ENCODE measurements at places on chromosomes 16 and 17.

- DNase-seq, result no peak
These were observed 842.1 kb downstream of the KCNJ2 start for GRCh38 chr17:71011391-71011790.

DNA sequence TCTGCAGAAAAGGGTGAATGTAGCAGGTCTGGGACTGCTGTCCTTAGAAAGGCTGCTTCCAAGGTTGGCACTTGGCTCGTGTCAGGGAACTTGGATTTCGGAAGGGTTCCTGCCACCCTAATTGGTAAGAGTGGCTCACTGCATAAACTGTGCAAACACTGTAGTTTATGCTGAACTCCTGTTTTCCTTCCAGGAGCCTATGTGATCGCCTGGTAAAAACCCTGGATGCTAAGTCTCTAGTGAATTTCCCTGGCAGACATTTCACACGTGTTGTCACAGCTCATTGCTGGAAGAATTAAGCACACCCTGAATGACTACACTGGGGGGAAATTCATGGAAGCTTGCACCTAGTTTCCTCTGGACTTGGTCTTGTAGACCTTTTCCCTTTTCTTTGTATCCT lies 140.1 kb downstream of the SPECC1 start:
- no peak for DNase-seq

DNA sequence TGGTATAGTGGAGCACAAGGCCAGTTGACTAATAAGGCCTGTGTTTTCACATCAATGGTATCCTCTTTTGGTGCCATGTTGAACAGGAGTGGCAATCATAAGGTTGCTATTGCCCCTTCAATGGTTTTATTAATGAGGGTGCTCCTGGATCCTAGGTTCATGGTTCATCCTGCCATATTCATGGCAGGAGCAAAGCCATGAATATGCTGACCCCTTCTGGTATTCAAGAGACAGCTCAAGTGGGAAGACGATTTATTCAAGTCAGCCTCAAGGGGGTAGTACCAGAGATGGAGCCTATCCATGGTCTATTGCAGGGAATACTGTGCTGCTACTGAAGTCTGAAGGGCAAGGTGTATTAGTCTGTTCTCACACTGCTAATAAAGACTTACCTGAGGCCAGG lies 2.6 kb downstream of the ABCA9 start:
- no peak for DNase-seq

DNA sequence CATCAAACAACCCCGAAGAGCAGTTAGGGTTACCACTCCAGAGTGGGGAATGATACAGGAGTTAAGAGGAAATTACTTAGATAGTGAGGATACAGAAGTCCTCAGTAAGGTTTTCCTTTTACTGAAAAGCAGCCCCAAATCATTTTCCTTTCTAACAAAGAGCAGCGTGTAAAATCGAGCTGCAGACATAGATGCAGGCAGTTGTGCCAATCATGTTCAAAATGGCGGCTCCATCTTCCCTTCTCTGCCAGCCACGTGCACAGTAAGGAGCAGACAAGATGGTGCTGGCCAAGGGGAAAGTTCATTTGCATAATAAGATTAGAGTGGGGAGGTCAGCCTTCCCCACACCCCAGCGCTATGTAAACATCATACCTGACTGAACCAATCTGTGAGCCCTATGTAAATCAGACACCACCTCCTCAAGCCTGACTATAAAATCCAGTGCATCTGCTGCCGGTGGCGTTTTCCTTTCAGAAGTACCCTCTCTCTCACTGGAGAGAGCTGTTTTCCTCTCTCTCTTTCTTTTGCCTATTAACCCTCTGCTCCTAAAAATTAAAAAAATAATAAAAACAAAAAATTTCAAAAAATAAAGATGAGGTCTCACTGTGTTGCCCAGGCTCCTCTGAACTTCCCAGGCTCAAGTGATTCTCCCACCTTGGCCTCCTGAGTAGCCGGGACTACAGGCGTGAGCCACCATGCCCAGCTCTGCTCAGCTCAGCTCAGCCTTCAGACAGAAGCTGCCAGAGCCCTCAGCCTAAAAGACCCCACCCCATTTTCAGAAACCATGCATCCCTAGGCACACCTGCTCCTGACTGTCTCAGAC lies 2.6 kb upstream of the SRL start:
- DNase-seq, result no peak

GRCh38 chr16:80976946-80977345 lies 29.7 kb downstream of the CMC2 start:
- DNase-seq, result no peak

DNA sequence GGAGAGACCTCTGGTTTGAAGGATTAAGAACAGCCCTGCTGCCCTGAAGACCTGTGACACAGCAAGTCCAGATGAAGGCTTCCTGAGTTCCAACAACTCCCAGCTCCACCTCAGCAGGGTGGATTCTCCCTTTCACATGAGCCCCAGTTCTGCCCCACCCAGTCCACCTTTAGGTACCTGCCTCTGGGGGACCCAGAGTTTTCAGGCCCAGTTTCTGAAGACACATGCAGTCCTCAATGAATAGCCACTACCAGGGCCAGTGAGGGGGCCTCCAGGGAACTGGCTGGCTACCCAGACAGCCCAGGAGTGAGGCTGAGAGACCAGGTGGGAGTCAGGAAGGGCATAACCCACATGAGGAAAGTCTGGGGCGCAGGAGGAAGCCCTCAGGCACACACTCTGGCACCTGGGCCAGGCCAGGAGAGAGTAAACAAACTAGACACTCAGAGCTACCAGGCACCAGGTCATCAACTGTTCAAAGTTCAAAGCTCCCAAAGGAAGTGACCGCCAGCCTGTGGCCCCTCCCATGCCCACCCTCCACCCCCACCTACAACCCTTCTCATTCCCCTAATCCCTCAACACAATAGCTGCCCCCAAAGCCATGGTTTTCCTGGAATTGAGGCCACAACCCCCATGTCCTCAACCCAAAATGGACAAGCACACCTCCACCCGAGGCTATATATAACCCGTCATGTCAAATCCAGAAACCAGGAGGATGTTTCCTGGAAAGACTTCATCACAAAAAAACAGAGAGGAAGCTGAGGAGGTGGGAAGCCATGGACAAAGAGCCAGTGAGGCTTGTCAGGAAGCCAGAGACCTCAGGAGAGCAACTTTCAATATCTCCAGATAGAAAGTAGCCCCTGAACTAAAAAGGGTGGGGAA lies 2.1 kb downstream of the MYO18A start:
- DNase-seq, result no peak

Measured in CD4-positive, alpha-beta T cell treated with Interleukin-2 at 100 ng/mL for 4 hours (primary cell).